ENCODE measurements at places on chromosomes 2 and 18.
A peak's percentile ranks its signal among the peaks of the same experiment; 100 is the strongest.

DNA sequence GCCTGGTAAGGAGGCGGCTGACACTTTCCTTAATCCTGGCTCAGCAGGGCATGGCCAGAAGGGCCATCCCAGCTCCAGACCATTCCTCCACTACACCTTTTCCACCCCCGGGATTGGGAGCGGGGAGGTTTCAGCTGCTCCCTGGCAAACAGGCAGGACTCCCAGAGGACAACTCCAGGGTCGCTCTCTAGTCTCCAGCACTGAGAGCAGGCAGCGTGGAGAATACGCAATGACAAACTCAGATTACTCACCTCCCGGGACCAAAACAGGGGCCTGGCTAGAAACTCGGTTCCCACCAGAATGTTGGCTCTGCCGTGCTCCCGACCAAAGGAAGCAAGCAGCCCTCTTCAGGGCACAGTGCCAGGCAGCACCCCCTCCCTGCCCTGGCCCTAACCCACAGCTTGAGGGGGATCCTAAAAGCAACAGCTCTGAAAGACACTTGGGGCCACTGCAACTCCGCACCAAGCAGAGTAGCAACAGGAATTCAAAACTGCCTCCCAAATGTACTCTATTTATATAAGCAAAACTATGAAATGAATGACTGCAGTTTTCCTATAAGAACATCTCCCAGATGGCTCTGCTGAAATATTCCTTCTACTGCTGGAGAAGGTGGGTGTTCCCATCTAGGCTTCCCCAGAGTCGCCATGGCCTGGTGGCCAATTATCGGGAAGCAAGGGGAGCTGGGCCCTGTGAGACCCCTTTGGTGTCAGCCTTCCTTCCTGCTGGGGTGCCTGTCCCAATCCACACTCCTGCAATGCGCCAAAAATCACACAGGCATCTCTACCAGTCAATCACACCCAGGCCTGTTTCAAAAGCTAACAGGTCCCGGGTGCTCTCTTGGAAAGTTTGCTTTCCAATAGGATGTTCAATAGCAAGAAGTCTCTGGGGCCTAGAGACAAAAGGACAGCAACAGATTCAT lies 61.2 kb upstream of the POMC start:
- DNase-seq = no peak

DNA sequence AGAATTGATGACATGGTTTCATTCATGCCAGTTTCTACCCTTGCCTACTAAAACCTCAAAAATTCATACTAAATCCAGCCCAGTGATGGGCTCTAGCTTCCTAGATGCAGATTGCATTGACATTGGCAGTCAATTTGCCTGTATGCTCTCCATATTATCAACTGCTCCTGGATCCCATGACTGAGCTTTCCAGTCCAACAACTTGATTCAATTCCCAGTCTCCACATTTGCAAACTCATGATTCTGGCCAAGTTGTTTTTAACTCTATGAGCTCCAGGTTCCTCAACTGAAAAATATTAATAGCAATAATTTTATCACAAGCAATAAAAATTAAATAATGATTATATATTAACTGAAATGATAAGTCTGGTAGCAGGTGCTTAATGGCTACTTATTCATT lies 51.0 kb upstream of the DSC1 start:
- DNase-seq = no peak

GRCh38 chr2:239586651-239587310 lies 186.0 kb upstream of the HDAC4 start:
- no peak for DNase-seq

DNA sequence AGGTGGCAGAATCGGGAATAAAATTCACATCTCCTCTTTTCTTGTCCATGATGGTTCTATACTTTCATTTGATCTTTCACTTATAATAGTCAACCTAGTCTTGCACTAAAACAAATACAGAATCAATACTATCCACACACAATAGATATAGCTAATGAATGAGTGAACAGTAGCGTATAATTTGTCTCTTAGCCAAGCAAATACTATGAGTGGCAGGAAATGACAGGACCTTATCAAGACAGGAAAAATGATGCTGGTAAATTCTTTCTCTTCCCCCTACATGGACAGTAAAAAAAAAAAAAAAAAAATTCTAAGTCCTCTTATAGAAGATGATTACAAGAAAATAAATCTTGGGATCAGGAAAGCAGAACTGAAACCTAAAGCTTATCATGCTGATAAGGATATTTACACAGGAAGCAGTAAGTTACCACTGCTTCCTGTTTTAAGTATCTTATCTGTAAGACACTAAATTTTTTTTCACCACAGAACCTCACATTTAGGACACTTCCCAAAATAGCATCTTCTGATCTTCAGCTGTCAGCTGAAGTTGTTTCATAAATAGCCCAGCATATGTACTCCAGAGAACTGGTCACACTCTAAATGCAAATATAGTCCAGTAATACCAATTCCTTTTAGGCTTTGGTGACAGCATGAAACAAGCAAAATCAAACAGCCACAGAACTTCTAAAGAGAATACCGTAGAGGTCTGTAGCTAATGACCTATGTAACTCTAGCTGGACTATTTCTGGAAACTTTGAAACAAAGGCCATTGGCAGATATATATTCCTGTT lies 27.0 kb downstream of the IRS1 start:
- no peak for DNase-seq

- DNase-seq = no peak
These were observed 50.9 kb downstream of the FBXO48 start for GRCh38 chr2:68416081-68416675.

- no peak for DNase-seq
These were observed 21.9 kb upstream of the MTERF4 start for GRCh38 chr2:241123816-241124536.

GRCh38 chr2:186907897-186908296 lies 58.9 kb upstream of the ZSWIM2 start:
- no peak for DNase-seq

GRCh38 chr2:37645362-37645761 lies 26.1 kb downstream of the CDC42EP3 start:
- DNase-seq = peak; percentile 70

DNA sequence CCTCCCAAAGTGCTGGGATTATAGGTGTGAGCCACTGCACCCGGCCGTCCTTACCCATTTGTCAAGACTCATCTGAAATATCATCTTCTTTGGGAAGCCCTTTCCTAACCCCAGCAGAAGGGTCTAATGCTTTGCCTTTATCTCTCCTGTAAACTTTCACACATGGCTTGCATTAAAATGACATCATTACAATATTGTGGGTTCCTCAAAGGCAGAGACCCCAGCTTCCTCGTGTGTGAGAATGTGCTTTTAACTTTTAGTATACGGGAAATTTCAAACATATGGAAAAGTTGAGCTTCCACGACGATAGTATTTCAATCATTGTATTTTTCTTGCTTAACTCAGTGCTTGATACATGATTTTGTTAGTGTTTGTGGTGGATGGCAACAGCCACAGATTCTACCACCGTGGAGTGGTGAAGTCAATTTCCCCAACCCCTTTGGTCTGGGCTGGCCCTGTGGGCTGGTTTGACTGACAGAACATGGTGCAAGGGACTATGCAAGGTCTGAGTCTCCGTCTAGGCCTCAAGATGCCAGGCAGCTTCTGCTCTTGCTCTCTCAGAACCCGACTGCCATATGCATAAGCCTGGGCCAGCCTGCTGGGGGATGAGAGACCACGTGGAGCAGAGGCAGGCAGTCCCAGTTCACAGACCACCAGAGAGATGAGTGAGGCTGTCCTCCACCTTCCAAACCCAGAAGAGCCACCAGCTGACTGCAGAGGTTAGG lies 39.9 kb downstream of the NGEF start:
- DNase-seq = no peak

- DNase-seq = no peak
These were observed 56.8 kb downstream of the SLC4A10 start for GRCh38 chr2:161681046-161681445.

DNA sequence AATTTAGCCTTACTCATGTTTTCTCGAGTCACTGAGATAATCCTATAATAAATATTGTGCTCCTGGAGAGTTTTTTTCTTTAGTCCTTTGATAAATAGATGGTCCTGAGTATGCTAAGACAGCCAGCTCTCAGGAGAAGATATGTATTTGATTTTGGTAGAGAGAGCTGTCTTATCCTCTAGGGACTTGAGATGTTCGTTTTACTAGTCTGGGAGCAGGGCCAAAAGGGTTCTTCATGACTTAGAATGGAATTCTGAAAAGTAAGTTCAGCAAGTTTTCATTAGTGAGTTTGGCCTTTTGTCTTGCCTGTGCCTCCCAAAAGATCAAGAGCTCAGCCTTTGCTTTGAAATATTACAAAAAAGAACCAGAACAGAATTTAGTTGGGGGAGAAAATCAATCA lies 246.7 kb downstream of the BABAM2 start:
- peak; percentile 83 for DNase-seq

DNA sequence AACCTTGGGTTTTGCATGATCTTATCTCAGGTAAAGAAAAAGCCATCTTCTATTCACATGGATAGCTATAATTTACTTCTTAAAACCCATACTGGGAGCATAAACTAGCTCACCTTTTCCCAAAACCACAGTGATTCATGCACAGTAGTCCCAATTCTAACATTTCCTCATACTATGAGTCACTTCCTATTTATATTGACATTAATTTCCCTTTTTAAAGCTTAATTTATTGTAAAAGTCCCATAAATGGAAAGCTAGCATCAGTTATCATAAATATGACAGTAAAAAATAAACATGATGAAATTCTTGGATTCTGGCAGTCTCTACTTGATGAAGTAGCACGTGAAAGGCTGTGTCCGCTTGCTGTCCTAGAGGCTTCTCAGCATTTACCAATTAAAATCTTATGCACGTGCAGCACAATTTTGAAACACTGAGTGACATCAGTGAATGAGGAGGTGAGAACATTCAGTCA lies 180.1 kb downstream of the CDH2 start:
- DNase-seq = no peak

GRCh38 chr2:25294573-25295462 lies 46.9 kb downstream of the DNMT3A start:
- DNase-seq = no peak

DNA sequence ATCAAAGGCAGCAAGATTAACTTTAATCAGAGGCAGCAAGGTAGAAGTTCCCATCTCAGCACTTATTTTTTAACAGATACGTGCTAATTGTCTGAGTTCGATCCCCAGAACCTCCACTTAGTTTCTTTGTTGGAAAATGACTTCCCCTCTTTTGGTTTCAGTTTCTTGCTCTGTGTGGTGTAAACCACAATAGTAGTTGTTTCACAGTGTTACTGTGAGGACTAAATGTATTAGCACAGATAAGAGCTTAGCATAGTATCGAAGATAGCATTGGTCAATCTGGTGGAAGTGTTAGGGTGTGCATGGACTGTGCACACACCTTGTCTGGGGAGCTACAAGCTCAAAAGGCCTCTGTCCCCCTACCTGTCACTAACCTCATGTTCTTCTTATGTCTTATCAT lies 988.3 kb upstream of the GYPC start:
- no peak for DNase-seq

GRCh38 chr2:236787885-236788284 lies 218.3 kb downstream of the ACKR3 start:
- DNase-seq = no peak

DNA sequence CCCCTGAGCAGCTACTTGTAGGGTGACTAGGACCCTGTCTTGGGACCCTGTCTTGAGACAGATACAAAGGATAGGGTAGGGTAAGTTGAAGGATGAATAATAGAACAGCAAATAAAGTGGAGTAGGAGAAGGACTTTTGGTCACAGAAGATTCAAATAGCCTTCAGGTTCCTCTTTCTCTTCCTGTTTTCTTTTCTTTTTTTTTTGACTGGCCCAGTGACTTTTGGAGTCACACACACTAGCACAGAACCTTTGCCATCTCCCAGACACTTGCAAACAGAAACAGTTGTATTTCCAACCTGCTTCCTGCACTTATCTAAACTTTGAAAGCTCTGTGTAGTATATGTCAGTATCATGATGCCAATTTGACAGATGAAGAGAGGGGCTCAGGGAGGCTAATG lies 108.2 kb downstream of the TDRD15 start:
- no peak for DNase-seq

- DNase-seq = no peak
These were observed 10.1 kb upstream of the SLC11A1 start for GRCh38 chr2:218371983-218372350.

DNA sequence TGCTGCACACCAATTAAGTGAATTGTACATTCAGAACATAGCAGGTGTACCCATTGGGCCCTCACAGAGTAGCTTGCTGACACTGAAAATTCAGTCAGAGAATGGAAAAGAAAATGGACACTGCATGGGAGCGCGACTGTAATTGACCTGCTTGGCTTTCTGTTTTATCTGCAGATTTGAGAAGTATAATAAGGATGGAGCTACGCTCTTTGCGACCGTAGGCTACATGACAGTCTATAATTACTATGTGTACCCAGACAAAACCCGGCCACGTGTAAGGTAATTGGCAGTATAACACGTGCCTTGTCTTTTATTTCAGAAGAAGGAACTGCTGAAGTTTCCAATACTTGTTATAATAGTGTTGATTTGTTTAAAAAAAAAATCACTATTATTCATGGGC lies 33.5 kb upstream of the METAP1D start:
- DNase-seq = no peak

- peak; percentile 23 for DNase-seq
These were observed 327.2 kb upstream of the PKDCC start for GRCh38 chr2:41720331-41721251.

- no peak for DNase-seq
These were observed 654.9 kb upstream of the CNTNAP5 start for GRCh38 chr2:123370186-123370585.

- no peak for DNase-seq
These were observed 20.8 kb upstream of the MGAT5 start for GRCh38 chr2:134232868-134233727.

- peak; percentile 64 for DNase-seq
These were observed 993 bp downstream of the COX7A2L start for GRCh38 chr2:42359965-42360483.

GRCh38 chr2:53969968-53970723 lies 647 bp downstream of the PSME4 start:
- peak; percentile 65 for DNase-seq

DNA sequence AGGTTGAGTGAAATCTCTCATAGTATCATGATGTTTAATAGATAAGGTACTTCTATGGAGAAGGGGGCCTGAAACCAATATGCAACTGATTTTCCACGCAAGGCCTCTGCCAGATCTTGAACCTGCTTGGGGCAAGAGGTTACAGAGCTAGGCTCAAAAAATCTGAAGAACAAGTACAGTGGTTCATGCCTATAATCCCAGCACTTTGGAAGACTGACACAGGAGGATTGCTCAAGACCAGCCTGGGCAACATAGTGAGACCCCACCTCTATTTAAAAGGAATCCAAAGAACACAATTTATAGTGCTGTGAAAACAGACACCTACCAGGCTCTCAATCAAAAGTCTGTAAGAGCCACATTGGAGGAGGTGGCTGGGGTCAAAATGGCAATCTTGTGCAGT lies 28.6 kb downstream of the HADHA start:
- DNase-seq = no peak

GRCh38 chr18:5646739-5647138 lies 102.9 kb upstream of the EPB41L3 start:
- DNase-seq = no peak

- DNase-seq = no peak
These were observed 267.0 kb downstream of the MREG start for GRCh38 chr2:215746226-215746886.

GRCh38 chr18:60247103-60247502 lies 125.5 kb downstream of the MC4R start:
- DNase-seq = no peak

GRCh38 chr2:134558208-134558830 lies 160.5 kb downstream of the TMEM163 start:
- no peak for DNase-seq

GRCh38 chr2:226303707-226304106 lies 495.9 kb downstream of the IRS1 start:
- DNase-seq = no peak
